ENCODE measurements at places on chromosomes 7 and 10.

GRCh38 chr7:142469696-142470543, 212.1 kb upstream of the PRSS58 start:
- DNase-seq = no peak

DNA sequence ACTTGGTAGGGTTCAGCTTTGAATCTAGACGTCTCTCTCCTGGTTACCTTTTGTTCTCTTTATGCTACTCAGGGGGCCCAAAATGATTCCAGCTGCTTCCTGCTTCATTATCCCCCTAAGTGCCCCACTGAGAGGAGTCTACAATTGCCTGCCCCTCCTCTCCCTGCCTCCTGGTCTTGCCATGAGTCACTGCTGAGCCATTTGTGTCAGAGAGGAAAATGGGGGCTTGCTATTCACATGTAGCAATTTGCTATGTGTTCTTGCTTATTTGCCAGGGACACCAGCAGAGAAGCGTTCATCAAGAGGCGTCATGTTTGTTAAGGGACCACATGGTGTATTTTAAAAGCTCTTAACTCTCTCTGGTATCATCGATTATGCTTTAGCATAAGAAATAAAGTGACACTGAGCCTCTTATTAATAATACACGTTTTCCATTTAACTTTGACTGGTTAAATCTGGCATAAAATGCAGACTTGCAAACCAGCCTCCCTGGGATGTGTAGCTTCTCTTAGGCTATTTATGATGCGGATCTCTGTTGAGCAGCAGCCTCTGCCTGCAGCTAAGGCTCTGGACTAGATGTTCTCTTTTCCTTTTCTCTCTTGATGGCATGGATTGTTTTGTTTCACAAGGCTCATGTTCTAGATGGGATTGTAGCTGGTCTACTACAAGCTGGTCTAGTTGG, 239.3 kb downstream of the AUTS2 start:
- peak; percentile 42 for DNase-seq

GRCh38 chr7:95861041-95861440, 88.7 kb downstream of the DYNC1I1 start:
- no peak for DNase-seq

DNA sequence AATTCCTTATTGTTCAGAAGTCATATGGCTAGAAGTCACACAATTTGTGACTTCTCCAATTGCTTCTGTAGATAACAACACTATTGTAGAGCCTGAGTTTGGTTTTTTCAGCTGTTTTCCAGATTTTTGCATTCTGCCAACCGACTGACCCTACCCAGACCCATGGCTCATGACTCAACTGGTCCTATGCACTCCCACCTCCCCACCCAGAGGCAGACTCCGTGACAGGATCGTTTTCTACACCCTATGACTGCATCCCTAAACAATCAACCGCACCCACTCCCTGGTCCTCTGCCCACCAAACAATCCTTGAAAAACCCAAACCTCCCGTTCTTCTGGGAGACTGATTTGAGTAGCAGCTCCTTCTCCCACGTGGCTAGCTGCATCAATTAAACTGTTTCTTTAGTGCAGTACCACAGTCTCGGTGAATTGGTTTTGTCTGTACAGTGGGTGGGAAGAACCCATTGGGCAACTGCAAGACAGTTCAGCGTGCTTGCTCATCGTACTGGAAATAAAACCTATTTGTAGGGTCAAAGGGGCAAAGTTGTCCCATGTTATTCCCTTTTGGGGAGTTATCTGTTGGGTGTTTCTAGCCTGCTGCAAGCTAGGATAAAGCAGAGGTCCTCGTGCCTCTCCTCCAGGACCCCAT, 150.3 kb upstream of the FAM20C start:
- DNase-seq = no peak

DNA sequence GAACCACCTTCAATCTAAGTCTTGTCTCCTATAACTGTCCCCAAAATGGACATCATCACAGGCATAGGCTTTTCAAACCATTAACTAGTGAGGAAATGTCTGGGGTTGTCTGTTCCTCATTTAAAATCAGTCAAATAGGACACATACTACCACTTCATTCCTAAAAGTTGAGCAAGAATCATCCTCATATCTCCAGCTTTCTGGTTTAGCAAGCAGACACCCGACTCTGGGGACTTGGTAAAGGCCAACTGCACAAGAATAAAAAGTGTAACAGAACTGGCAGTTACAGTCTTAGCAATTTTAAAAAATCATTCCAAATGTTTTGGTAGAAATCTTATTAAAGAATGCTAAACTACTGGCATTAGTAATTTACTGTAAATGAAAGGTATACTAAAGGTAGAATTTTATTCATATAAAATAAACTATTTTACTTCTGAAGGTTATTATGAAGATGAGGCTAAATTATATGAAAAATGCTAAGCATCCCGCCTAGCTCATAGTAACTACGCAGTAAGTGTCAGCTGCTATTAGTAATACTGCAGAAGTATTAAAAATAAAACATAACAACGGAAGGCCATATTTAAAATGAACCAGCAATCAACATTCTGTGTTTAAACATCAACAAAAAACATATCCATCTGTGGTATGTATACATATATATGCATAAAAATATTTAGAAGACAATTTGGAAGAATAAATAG, 60.8 kb downstream of the ZNF438 start:
- no peak for DNase-seq

GRCh38 chr10:126066456-126066855, 170.1 kb downstream of the FANK1 start:
- DNase-seq = no peak

DNA sequence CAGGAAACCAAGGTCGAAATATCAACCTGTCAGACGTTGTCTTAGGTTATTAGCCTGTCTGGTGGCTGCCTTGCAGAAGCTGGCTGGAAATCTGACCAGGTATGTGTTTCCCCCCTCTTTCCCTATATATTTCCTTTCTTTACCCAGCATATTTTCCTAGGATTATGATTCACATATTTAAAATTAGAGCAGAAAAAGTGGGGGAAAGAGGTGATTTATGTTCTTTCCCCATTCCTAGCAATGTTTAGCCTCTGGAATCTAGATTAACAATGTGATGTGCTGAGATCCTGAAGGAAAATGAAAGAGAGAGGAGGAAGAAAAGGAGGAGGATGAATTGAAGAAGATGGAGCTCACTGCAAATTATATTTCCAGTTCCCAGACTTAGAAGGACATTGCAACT, 421.4 kb upstream of the AUTS2 start:
- DNase-seq = no peak

- DNase-seq = no peak
These were observed 9.0 kb downstream of the CARD11 start for GRCh38 chr7:3034591-3035150.

DNA sequence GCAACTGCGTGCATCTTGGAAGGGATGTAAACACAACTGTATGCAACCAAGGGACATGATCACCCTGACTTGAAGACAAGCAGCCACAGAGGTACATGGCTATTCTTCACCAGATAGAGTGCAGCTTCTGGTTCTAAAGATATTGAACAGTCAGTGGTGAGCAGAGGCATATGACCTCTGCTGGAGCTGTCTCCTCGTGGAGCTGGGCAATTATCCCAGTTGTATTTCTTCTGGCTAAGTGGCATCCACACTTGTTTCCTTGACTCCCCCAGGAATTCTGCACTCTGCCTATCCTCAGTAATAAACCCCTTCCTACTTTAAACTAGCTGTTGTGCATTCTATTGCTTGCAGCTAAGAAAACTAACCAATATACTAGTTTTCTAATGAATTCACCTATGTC, 216.8 kb downstream of the THSD7A start:
- DNase-seq = no peak

DNA sequence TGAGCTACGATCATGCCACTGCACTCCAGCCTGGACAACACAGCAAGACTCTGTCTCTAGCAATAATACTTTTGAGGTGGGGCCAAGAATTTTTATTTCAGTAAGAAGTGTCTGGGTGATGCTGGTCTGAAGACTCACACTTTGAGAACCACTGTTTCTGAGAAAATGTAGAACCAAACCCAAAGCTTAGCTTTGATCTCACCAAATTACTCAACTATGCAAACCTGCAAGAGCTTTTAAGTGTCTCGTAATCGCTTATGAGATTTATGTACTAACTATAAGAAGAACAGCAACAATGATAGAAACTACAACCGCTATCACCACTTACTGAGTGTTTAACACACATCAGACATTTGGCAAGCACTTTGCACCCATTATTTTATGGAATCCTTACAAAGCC, 29.5 kb downstream of the APBB1IP start:
- DNase-seq = no peak

GRCh38 chr7:132759482-132760243, 183.4 kb upstream of the PLXNA4 start:
- DNase-seq = no peak

DNA sequence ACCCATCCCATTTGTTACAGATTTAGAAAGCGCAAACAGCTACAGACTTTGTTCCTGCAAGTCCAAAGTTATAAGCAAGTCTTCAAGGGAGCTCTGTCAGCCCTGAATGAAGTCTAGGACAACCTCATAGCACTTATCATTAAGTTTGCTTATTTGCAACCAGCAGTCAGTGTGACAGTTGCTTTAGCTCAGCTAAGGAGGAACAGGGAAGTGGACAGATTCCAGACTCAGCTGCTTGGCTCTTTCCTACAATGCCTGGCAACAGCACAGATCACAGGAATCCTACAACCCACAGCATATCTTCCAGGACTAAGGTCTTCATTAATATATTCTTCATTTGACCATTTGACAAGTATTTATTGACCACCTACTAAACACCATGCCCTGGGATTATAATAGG, 17.4 kb upstream of the KIF5B start:
- DNase-seq = no peak

DNA sequence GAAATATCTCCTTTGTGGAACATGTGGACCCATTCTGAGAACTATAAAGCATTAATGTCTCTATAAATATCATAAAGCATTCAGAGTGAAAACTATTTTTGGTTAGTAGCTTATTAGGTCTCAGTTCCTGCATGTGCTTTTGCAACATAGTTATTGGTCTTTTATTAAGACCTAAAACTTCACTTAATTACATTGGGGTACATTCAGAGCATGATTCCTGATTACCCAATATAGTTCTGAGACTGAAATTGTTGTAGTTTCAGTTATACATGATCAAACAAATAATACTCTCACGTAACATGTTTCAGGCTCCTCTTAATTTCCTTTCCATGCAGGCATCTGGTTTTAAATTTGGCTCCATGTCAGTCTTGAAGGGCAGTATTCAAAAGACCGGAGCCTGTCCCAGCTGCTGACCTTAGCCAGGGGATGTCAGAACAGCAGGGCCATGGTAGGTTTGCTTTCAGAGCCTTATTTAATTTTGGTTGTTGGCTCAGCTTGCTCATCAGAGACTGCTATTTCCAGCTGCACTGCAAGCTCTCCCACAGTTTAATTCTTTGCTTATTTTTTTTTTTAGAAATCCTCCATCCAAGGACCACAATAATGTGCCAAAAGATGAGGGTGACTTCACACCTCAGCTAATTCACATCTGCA, 447.8 kb upstream of the FZD8 start:
- no peak for DNase-seq

DNA sequence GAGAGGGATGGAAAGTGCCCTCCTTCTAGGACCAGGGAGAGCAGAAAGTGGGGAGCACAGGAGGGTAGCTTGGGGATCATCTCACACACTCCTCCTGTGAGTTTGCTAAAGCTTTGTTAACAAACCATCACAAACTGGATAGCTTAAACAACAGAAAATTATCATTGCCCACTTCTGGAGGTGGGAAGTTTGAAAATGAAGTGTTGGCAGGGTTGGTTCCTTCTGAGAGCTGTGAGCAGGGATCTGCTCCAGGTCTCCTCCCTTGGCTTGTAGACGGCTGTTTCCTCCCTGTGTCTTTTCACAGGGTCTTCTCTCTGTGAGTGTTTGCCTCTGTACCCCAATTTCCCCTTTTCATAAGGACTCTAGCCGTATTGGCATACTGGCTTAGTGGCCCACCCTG, 32.0 kb upstream of the CXCL12 start:
- DNase-seq = no peak

DNA sequence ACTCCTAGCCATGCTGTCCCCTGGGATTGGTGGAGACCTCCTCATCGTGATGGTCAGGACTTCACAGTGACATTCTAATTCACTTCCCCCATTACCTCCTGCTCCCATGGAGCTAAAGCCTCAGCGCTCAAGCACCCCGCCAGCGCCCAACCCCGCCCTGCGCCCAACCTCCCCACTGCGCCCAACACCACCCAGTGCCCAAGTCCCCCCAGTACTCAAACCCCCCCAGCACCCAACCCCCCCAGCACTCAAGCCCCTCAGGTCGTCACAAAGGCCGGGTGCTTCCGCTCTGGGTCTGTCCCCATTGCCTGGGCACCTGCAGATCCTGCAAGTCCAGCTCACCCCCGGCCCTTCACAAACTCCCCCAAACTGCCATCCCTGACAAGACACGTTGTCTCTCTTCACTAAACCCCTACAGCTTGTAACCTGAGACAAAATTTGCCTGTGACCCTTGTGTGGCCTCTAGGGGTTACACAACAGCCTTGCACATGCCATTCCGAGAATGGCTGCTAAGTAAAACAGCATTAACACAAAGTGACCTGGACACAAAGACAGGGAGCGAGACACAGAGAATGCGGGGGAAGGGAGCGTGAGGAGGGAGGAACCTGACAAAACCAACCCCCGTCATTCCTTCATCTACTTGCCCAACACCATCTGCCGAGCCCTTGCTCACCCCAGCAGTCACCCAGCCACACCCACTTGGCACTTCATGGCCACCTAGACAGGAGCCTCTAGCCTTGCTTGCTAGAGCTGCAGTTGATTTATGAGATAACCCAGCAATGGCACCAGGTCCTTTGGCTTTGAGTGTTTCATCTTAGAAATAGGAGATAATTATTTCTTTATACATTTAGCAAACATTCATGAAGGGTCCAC, 107.8 kb downstream of the ADARB2 start:
- DNase-seq = no peak

- no peak for DNase-seq
These were observed 52.6 kb downstream of the ZNF37A start for GRCh38 chr10:38146579-38147333.
